Panc1 (cell line): ENCODE measurements at places on chromosomes 7 and 10. TPM values are rescaled to one million over a fixed set of nuclear protein-coding genes. Genes with fewer than 3 reads are reported as not detected.

GRCh38 chr10:62959553-62959952 is 143.4 kb upstream of the EGR2 start:
- DNase-seq, result no peak

GRCh38 chr7:149510248-149510647 is 12.6 kb upstream of the ZNF746 start:
- DNase-seq, result no peak

GRCh38 chr7:81190997-81191768 is 272.3 kb upstream of the SEMA3C start:
- DNase-seq, result peak; percentile 79

DNA sequence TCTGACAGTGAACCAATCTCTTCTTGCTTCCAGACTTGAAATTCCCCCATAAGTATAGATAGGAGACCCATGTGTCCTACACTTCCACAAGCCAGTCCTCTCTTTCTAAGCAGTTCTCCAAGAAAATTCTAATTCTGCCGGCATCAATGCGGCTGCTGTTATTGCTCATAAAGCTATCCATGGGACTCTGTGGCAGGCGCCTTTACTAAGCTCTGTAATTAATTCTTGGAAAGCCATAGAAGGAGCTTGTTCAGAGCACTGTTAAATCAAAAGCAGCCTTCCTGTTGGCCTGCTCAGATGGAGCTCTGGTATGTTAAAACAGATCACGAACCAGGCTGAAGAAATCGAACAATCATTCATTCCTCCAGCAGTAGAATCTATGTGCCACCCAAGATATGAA is 244.3 kb upstream of the NFE2L3 start:
- DNase-seq, result no peak

- no peak for DNase-seq
These were observed 615 bp downstream of the ARHGAP12 start for GRCh38 chr10:31927884-31928548.

- no peak for DNase-seq
These were observed 162.6 kb downstream of the JAZF1 start for GRCh38 chr7:28018020-28018419.

DNA sequence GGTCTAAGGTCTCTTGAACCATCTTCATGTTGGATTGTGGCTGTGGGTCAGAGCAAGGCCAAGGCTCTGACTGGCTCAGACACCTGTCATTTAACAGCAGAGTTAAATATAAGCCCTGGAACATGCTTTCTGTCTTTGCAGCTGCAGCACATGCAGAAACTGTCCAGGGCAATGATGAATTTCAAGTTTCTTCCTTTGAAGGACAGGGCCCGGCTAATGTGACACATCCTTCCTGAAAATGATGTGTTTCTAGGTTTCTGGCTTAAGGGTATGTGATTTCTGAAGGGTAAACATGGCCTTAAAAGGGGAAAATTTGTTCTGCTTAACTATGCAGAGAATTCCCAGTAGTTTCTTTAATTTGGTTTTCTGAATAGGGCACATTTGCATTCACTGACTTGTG is 34.0 kb upstream of the SLC35B4 start:
- no peak for DNase-seq

DNA sequence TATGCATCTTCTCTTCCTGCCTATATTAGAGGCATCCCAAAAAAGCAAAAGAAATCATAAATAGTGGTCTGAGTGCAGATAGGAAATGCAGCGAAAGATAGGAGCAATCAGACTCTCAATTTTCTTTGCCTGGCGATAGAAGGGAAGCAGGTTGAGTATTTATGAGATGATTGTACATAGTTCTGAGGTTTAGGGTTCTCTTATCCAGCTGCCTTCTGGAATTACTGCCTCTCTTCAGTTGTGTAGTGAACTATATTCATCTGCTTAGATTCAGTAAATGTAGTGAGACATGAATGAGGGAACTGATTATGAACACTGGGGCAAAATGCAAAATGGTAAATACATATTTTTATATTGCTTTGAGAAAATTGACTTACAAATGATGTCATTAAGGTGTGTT is 93.0 kb upstream of the CYP26C1 start:
- DNase-seq, result no peak

DNA sequence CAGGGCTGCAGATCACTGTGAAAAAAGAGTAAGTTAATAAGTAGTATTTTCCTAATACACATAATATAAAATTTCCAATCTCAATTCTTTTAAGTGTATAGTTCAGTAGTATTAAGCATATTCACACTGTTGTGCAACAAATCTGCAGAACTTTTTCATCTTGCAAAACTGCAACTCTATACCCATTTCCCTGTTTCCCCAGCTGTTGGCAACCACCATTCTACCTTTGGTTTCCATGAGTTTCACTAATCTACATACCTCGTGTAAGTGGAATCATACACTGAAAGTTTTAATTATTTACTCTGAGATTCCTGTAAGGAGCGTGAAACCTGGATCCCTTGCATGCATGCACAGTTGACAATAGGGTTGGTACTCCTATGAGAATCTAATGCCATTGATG is 155.4 kb downstream of the ZPBP start:
- DNase-seq, result no peak

DNA sequence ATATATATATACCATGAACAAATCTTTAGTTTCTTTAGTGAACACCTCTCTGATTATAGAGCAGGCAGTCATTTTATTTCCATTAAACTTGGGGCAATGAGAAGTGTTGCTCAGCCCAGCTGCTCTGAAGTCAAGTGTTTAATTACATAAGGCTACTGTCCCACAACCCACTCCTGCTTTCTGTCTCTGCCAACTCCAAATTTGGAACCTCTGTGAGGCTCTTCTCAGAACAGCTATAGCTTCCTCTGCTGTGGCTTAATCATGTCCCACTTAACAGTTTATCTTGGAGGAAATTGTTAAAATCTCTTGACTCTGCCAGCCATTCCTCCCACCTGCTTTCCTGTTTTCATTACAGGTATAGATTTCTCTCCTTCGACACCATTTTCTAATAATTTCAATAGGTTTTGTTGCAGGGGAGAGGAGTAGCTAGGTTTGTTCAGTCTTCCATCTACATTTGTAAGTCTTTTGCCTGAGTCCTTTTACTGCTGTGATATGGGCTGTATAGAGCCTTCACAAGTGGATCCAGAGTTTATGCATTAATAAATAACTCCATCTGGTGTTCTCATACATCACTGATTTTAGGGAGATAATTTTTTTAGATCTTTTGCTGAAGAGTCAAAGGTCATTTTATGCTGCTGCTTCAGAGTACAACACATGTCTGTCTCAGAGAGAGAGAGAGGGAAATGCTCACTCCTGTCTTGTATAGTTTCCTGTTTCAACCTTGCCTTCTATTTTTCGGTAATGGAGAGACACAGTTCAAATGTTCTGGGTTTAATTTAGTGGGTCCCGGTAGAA is 170.4 kb downstream of the WNT2 start:
- DNase-seq, result no peak

GRCh38 chr7:151233804-151234203 is 1.5 kb downstream of the CHPF2 start:
- DNase-seq, result no peak

DNA sequence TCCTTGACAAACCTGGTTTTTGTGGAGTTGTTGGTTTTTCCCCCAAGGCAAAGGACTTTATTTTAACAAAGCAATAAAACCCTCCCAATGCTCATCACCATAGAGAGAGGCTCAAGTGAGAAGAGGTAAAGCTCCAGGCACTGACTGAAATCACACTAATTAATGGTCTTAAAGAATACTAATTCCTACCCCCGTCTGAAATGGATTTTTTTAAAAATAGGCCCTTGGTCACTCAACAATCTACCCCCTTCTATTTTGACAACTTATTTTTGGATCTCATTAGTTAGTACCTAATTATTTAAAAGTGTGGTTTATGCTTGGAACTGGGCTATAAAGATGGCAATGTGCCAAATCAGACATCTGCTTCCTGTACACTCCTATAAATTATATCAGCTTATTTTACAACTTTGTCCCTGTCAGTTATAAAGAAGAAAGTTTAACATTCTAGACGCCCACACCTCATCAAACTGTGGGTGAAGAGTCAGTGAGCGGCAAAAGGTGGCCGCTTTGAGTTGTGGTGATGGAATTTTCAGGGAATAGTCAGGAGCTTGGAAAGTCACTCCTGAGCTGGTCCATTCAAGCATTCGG is 10.6 kb downstream of the GLI3 start:
- no peak for DNase-seq

DNA sequence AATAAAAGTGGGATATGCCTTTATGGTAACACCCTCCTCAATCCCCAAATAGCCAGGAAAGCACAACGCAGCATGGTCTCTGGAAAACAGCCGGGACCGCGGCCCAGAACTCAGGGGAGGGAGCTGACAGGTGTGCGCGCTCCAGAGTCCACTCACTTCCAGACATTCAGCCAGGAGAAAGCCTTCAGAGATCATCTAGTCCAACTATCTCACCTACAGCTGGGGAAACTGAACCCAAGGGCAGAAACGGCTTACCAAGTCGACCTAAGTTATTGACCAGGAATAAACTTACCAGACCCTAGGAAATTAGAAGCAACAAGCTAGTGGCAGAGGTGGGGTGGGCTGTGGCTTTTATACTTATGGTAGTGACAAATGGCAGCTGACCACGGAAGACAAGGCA is 16.4 kb downstream of the GSDME start:
- no peak for DNase-seq

DNA sequence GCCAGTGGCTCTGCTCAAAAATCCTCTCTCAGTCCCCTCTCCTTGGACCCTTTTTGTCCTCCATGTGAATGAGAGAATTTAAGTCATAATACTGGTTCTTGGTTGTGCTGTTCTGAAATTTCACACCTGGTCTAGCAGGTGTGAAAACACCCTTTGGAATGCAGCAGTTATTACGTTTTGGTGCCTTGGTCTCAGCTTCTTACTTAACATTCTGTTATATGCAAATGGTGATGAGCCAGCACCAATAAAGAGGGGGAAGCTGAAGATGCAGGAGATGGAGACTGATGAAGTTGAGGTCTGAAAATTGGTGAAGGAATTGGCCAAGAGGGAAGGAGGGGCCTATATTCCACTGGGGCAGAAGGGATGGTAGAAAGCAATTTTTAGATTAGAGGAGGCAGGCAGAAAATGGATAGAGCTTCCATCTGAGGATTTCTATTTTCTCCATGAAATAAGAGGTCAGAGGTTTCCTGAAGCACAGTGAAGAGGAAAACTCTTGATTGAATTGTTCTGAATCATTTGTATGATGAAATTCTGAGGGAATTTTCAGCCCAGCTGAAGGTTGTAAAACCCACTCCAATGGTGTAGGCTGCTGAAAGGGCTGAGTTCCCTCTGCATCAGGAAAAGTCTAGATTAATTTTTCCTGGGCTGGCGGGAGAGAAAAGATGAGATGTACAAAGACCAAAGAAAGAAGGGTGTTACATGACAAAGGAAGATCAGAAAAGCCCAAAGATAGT is 94.0 kb upstream of the FAM180A start:
- no peak for DNase-seq

DNA sequence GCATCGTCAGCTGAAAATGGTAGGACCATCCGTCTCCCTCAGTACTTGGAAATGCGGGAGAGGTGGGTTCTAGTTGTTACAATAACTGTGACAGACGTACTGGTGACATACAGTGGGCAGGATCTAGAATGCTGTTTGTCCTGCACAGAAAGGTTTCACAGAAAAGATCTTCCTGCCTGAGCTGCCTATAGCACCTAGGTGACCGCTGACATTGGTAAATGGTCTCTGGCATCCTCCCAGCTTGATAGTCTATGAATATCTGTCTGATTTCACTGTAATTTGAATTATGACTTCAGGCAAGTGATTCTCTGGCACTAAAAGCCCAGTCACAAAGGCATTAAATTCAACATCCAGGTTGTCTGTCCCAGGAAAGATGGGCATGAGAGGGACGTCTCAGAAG is 38.2 kb upstream of the CCDC3 start:
- DNase-seq, result no peak

Gene EGR2
- total RNA-seq, result 0.82 TPM

Gene GPR15LG
- total RNA-seq, result 0.41 TPM

Gene JAKMIP3
- total RNA-seq, result 1.5 TPM

Gene ANKRD22
- 0.15 TPM for total RNA-seq

Gene CLDN4
- total RNA-seq, result 295 TPM

Gene ATOH7
- 0.28 TPM for total RNA-seq

Gene NEUROG3
- total RNA-seq, result not detected

Gene PAX4
- total RNA-seq, result not detected

Gene SDK1
- total RNA-seq, result 47.4 TPM

Gene EBLN1
- not detected for total RNA-seq

Gene OR2F1
- not detected for total RNA-seq
